ENCODE measurements at places on chromosomes 7 and 10.

DNA sequence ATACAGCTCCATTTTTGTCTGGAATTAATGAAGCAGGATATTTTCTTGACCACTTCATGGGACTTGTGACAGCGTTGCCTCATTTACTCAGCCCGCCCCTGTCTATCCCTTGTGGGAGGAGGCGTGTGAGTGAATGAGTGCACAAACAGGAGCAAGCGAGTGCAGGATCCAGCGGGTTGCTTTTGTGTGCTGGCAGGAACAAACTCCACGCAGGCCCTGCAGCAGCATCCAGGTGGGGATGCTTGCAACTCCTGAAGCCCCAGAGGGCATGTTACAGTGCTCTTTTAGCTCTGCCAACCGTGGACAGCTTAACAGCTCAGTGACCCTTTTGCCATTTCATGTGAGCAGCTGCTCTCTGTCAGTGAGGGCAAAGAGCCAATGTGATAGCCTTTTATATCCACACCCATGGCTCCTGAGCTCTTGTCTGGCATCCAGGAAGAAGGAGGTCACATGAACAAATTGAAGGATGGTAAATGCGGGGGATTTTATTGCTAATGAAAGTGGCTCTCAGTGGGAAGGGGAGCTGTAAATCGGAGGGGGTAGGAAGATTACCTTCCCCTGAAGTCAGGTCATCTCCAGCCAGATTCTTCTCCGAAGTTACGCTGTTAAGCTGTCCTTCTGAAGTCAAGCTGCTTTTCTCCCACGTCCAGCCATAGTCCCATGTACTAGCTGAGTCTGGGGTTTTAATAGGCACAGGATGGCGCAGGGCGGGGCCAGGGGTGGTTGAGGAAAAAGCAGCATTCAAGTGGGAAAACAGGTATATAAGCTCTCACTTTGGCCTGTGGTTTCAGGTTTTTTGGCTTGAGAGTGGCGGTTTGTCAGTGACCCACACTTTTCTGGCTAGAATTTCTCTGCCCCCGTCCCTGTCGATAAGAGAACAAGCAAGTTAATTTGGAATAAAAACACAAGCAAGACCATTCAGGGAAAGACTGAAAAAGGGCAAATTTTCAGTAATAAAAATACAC is 714.7 kb upstream of the MBL2 start:
- no peak for DNase-seq

DNA sequence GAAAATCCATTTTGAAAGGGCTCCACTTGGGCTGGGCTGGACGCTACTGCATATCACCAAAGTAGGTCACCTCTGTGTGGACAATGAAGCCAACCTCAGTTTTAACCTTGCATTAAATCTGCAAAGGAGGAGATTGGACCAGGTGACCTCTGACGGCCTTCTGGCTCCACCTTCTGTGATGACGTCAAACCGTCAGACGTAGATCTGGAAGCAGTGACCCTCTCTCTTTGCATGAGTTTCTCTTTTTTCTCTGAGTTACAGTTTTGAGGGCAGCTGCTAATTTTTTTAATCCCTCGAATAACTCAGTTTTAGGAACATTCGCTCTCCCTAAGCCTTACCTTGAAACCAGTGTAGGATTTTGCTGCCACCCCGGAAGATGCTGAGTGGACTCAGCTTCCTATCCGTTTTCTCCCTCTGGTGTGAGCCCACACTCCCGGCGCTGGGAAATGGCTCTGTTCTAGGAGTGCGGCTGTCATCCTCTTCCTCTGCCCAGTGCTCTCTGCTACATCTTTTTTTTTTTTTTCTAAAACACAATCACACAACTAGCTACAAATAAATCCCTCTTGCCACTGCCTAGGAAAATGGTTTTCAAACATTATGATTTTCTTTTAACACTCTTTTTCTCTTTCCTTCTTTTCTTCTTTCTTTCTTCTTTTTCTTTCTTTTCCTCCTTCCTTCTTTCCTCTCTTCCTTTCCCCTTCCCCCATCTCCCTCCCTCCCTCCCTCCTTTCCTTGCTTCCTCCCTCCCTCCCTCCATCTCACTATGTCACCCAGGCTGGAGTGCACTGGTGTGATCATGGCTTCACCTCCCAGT is 27.7 kb upstream of the NMT2 start:
- DNase-seq: peak; percentile 37

DNA sequence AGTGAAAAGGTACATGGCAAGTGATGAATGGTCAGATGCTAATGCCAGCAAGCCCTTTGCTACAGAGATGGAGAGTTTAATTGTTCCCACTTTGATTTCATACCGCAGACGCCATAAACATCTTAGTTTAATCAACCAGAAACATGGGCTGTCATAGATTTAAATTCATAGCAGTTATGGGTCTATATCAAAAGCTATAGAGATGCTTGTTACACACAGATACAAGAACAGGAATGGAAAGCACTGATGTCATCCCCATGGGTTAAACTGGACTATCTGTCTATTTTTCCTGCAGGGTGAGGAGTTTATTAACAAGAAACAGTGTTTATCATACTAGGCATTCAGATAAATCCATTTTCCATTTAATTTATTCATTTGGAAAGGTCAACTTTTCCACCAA is 409.2 kb downstream of the NRG3 start:
- DNase-seq: no peak

DNA sequence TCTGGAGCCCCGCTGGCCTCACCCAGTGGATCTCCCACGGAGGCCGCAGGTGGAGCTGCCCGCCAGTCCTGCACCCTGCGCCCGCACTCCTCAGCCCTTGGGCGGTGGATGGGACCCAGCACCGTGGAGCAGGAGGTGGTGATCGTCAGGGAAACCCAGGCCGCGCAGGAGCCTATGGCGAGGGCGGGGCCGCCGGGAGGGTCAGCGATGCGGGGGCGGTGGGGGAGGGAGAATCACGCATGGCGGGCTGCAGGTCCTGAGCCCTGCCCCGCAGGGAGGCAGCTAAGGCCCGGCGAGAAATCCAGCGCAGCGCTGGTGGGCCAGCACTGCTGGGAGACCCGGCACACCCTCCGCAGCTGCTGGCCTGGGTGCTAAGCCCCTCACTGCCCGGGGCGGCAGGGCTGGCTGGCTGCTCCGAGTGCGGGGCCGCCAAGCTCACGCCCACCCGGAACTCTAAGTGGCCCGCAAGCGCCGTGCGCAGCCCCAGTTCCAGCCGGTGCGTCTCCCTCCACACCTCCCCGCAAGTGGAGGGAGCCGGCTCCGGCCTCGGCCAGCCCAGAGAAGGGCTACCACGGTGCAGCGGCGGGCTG is 524.8 kb upstream of the TPK1 start:
- DNase-seq: no peak

GRCh38 chr7:19121977-19122588 is 4.6 kb upstream of the TWIST1 start:
- DNase-seq: peak; percentile 24

DNA sequence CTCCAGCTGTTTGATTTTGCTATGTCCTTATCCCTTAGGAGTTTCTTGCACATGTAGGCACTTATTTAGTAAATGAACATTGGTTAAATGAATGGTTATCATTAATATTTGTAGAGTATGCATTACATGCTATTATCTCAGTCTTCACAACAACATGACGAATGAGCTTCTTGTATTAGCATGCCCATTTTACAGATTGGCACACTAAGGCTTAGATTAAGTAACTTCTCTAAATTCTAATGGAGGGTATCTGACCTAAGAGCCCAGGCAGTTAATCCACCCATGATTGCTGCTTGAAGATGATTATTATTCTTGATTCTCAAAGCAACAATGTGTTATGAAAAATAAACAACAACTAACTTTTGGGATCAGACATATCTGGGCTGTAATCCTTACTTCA is 32.7 kb downstream of the SP8 start:
- no peak for DNase-seq

DNA sequence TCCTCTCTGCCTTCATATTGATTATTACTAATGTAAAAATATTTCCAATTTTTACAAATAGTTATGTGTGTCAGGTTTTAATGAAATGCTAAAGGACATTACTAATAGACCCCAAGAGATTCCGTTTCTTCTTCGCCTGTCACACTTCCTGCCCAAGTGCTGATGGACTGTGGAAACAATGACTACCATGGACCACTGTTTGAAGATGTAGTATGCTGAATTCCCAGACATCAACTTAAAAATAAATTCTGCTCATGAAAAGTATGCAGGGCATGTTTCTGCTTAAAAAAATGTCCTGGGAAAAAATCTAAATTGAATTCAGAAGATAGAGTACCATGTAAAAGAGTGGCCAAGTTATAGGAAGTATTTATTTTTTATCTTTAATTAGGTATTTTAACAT is 52.1 kb downstream of the ST7 start:
- no peak for DNase-seq

DNA sequence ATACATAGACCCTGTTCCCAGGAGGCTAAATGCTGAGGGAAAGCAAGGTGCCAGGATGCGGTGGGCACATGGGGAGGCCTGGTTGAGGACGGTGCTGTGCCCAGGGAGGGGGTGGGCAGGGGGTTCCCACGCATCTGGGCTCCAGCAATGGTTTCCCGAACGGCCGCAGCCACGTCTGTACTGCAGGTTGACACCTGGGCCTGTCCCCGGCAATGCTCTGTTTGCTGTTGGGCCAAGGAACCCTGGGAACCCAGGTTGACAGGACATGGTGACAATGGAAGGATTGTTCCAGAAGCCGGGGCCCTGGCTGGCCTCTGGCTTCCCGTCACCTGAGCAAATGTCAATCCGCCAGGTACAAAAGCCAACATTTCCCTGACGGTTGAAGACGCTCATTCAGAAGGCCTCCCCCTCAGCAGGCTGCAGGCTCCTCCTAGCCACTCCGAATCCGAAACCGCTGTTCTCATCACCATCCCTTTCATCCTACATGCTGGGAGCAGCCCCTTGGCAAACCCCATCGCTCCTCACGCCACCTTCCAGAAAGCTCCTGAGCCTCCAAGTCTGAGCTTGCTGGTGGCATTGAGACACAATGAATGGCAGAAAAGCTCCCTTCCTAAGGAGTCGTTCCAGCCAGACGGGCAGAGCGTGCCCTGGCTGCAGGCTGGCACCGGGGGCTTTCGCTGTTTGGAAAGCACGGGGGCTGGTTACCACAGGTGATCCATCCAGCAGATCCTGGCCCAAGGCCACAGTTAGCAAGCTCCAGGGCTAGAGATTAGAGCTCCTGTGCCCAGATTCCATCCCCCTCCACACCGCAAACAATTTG is 31.2 kb downstream of the SPOCK2 start:
- no peak for DNase-seq

GRCh38 chr10:46328853-46329689 is 42.3 kb downstream of the ANTXRL start:
- DNase-seq: no peak

GRCh38 chr7:3998060-3998459 is 684.0 kb upstream of the FOXK1 start:
- no peak for DNase-seq

DNA sequence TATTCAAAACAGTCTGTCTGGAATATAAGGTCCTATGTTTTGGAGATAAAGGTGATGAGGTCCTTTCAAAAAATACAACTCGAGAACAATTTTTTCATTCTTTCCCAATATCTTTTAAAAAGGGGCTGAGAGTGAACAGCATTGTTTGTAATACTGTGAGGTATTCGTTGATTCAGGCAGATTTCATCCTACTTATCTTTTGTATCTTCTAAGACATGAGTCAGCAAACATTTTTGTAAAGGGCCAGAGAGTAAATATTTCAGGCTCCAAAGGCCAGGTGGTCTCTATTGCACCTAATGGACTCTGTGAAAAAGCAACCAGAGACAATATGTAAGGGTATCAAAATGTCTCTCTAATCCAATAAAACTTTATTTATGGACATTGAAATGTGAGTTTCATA is 8.1 kb upstream of the ANK3 start:
- no peak for DNase-seq

DNA sequence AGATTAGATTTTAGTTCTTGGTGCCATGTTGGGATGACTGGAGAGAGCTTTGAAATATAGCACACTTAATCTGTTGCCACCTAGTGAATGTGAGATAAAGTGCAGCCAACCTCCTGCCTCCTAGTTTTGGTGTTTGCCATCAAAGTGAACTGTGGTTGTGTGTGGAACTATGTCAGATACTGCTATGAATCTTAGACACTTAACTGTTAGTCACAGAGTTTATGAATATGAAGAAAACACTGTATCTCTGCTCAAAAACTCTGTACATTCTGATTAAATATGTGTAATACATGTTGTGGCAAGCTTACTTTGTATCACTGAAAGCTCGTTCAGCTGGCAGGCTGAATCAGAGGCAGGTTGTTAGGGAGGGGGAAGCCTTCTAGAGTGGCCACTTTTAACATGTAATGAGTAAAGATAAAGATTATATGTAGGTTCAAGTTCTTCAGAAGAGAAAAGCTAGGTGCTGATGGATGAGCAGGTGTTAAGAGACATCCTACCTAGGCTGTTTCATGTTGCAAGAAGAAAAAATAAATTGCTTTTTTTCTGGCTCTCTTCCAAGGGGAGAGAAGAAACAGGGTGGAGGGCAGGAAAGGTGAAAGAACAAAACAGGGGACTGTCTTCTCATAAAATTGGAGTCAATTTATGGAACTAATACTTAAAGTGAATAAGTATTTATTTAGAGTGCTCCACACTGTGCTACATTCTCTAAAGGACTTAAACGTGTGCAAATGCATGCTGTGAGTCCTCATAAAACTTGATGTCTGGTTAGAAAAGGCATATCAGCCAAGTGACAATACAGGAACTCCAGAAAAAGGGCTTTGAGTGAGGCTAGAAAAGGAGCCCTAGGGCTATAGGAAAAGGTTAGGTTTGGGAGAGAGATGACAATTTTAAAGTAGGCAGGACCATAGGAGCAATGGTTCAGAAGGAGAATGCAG is 14.1 kb upstream of the LAMB1 start:
- DNase-seq: peak; percentile 35

- no peak for DNase-seq
Observed at GRCh38 chr7:139650429-139651100, 127.1 kb downstream of the CLEC2L start.

GRCh38 chr10:14478604-14479003 is 147.9 kb upstream of the FRMD4A start:
- DNase-seq: peak; percentile 70

DNA sequence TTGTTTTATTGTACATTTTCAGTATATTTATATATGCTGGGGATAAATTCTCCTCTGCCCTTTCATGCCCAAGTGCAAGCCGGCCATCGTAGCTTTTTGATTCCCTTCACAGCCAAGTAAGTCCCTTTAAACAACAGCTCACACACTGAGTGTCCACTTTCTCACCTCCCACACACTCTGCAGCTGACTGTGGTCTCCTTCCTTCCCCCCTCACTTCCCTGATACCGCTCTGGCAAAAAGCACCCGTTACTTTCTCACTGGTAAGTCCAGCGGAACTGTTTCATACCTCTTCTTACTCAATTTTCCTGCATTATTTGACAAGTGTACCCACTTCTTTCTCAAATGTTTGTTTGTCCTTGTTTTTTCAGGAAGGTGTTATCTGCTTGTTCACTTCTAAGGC is 35.2 kb downstream of the MGAM start:
- no peak for DNase-seq

GRCh38 chr7:13240349-13240748 is 552.9 kb downstream of the ARL4A start:
- DNase-seq: no peak

- no peak for DNase-seq
Observed at GRCh38 chr7:158445421-158446175, 142.0 kb downstream of the PTPRN2 start.

DNA sequence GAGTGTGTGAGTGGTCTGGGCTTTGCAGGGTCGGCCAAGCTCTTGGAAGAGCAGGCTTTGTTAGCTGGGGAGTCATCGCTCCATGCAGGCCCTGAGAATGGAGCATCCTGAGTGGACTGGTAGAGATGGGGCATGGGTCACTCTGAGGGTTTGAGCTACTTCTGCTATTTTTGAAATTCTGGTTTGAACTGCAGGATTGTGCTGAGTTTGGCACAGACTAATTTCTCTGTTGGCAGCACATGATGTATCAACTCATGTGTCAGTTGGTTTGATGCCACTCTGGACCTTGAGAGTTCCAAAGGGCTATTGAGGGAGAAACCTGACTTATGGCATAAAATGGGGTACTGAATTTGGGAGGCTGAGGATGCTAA is 56.3 kb downstream of the LRMDA start:
- DNase-seq: no peak

Measured in RPMI8226 (cell line).